ENCODE measurements at places on chromosomes 11 and 22.

DNA sequence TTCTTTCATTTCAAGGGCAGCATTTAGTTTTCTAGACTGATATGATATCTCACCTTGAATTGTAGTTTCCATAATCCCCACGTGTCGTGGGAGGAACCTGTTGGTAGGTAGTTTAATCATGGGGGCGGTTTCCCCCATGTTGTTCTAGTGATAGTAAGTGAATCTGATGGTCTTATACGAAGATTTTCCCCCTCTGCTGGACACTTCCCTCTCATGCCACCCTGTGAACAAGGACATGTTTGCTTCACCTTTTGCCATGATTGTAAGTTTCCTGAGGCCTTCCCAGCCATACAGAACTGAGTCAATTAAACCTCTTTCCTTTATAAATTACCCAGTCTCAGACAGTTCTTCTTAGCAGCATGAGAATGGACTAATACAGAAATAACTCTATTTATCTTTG lies 851.1 kb upstream of the FAT3 start:
- DNase-seq, result no peak

GRCh38 chr22:26842103-26842502 lies 184.7 kb downstream of the MIAT start:
- DNase-seq, result no peak

GRCh38 chr11:71452199-71453036 lies 585 bp upstream of the NADSYN1 start:
- DNase-seq, result no peak

DNA sequence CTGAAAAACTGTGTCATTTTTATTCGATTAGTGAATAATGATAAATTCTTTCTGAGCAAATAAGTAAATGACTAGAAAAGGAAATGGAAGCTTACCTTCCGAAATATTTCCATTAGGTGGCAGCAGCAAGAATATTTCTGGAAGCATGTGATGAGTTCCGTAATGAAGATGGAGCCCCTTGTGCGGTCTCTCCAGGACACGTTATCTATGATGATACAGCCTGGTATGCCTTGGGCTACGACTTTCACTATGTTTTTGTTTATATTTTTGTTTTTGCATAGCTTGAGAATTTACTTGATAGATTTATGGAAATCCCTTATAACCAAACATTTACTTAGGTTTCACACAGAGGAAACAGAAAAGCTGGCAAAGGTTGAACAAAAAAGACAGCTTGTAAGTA lies 25.7 kb downstream of the CASP5 start:
- no peak for DNase-seq

GRCh38 chr22:35838855-35839576 lies 121.3 kb downstream of the APOL5 start:
- peak; percentile 57 for DNase-seq

- DNase-seq, result no peak
These were observed 8.9 kb upstream of the ST3GAL4 start for GRCh38 chr11:126346586-126346940.

DNA sequence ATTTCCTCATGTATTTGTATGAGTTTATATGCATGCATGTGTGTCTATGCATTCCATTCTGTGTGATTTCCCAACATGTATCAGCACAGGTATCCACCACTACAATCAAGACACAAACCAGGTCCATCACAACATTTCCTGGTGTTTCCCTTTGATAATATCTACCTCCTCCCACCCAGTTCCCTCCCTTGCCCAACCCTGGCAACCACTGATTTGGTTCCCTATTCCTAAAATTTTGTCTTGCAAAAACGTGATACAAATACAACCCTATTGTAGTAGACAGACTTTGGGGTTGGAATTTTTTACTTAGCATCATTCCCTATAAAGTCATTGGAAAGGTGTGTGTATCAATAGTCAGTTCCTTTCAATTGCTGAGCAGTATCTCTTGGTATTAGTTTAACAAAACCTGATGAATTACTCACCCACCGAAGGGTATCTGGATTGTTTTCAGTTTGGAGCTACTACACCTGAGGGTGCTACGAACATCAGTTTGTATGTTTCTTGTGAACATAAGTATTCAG lies 51.8 kb upstream of the IGLL5 start:
- no peak for DNase-seq

GRCh38 chr22:37972527-37972926 lies 11.8 kb downstream of the SOX10 start:
- DNase-seq, result no peak

All from SJSA1 (cell line).